Frontal cortex (tissue), 4 donors: ENCODE measurements at places on chromosomes 7 and 10. TPM values are rescaled to one million over a fixed set of nuclear protein-coding genes. Genes with fewer than 3 reads are reported as not detected.

The ZNF503 gene
- total RNA-seq: 1.6 TPM

The GHRHR gene
- total RNA-seq: not detected

The ASIC3 gene
- 0.82 TPM for total RNA-seq

The OPN4 gene
- not detected for total RNA-seq

The HACD1 gene
- total RNA-seq: 18.3 TPM

The CPA5 gene
- total RNA-seq: not detected

The EBLN1 gene
- total RNA-seq: not detected

The BLNK gene
- 0.41 TPM for total RNA-seq

The SGCE gene
- total RNA-seq: 69.7 TPM
